ENCODE measurements at places on chromosomes 13 and 19.

GRCh38 chr13:63774133-63774532 lies 2358.5 kb upstream of the PCDH20 start:
- no peak for DNase-seq

GRCh38 chr19:19502808-19503602 lies 12.3 kb downstream of the TSSK6 start:
- no peak for DNase-seq

DNA sequence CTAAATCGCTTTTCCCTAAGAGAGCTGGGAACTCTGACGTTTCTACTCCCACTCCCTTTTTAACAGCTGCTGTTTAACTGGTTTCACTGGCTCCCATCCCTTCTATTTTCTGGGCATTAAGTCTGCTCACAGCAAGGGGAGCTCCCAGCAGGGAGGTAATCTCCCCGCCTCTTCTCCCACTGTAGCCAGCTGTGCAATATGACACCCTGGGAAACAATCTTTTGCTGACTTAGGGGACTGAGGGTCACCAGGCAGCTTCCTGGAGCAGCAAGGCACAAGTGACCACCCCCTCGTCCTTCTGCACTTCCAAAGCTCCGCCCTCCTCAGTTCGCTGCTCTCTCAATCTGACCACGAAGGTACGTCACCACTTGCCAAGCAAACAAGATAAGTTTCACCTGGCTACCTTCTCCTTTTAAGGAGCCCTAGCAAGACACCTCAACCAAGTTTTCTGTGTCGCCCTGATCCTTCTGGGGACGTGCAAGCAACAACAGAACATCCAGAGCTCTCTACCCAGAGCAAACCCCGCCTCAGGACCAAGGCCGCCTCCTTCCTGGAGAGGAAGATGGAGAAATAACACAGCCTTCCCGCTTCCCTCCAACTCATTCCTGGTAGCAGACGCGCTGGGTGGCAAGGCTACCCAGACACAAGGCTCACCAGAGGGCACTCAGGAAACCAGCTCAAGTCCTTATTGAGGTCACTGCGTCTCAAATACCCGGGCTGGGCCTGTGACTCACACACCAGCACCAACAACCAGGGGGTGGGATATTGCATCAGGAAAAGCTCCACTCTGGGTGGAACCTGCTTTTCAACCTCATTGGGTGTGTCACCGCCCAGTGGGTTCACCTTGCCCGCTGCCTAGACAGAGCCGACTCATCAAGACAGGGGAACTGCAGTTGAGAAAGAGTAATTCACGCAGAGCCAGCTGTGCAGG lies 92.4 kb downstream of the STK24 start:
- peak; percentile 86 for DNase-seq

DNA sequence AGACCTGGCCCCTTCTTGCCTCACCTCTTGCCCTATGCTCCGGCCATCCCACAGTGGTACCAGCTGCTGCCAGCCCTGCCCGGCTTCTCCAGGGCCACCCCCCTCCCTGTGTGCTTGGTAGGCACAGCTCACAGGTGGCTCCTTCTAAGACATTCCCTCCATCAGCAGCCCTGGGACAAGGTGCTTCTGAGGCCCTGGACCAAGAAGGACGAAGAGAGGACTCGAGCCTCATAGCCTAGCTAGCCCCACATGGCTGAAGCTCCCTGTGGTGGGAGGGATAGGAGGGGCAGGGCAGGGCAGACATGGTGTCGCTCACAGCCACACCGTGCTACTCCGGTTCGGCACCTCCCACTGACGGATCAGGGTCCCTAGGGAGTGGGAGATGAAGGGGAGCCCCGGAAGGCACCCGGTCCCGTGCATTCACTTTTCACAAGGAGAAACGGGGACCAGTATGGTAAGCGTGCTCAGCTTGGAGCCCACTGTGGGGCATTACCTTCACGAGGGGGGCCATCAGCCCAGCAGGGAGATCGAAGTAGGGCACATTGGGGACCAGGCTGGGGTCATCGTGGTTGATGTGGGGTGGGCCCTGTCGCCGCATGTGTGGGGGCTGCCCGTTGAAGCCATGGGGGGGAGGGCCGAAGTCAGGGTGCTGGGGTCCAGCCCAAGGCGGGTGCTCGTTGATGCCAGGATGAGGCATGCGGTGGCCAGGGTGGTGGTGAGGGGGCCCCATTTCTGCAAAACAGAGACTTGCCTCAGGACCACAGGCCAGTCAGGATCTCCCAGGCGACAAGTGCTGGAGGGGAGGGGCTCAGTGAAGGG lies 19.5 kb downstream of the CHERP start:
- no peak for DNase-seq

- no peak for DNase-seq
Measured at GRCh38 chr19:53969366-53969765, 6.6 kb downstream of the CACNG8 start.

DNA sequence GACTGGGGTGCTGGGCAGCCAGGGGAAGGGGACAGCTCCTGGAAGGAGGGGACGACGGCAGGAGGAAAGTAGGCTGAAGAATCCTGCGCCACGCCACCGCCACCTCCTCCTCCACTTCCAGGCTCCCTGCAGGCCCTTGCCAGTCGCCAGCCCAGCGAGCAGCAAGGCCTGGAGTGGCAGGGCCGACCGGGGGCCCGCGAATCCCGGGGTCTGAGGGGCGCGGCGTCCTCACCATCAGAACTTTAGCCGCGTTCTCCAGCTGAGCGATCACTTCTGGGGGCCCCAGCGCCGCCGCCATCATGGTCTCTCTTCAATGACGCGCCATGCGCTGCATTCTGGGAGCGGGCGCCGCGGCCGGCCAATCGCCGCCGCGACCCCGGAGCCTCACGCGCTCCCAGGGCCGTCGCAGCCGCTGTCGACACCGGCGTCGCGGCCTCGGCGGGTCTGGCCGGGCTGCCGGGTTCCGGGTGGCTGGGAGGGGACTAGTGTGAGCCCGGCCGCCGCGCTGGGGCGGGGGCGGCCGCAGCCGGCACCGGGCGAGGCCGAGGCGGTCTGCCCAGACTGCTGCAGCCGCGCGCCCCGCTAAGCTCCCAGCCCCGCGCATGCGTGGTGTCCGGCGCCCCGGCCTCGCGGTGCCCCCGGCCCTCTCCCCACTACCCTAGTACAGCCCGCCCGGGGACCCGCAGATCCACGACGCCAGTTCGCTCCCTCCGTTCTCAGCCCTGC lies at the start of gene XPO4:
TSS of gene XPO4 (minus strand) at position 309 of the 726 bp plus-strand sequence. CDS start at position 301, 8 bp downstream.
- DNase-seq, result peak; percentile 43

DNA sequence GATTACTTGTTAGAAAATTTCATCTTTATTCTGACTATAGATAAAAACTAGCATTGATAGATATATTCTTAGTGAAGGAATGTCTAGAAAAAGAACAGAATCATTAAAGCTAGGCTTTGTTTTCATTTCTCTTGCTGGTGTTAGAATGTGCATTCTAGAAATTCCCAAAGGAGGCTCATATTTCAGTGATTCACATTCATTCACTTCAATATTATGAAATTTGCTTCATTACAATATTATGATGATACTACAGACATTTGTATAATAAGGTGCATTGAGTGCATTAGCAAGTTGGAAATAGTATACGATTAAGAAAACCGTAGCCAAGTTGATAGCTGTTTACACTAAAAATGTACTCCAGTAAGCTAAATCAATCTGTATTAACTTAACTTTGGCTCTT lies 70.7 kb upstream of the MYCBP2 start:
- DNase-seq, result no peak

DNA sequence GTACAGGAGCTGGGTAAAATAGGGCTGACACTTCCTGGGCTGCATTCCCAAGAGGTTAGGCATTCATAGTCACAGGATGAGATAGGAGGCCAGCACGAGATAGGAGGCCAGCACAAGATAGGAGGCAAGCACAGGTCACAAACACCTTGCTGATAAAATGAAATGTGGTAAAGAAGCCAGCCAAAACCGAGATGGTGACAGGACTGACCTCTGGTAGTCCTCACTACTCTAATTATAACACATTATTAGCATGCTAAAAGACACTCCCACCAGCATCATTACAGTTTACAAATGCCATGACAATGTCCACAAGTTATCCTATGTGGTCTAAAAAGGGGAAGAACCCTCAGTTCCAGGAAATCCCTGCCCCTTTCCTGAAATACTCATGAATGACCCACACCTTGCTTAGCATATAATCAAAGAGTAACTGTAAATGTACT lies 20.9 kb upstream of the IGSF23 start:
- no peak for DNase-seq

DNA sequence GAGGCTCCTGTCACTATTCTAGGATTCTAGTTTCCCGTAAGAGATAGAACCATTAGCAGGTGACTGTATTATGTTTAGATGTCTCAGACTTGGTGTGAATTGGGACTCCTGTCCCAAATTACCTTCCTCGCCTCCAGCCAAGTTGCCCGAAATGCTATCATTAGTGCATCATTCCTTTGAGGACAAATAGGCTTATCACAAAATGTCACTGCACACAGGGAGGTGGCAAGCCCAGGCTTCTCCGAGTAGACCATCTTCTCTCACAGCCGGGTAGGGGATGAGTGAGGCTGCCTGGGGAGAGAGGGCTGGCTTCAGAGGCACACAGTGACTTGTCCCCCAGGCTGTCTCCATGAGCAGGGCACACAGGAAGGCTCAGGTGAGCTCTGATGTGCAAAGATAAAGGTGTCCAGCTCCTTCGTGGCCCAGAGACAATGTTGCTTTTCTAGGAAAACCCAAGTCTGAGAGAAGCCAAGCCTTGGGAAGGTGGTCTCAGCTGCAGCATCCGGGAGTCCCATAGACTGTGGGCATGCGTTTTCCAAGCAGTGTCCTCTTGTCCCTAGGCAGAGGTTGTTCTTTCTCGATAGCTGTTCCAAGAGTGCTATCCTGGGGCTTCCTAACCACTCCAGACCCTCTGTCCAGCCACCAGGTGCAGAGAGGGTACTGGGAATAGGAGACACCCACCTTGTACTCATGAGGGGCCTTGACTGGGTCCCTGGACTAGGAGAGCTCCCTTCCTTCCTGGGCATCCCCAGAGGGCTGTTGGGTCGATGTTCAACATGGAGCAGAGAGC lies 163.1 kb upstream of the TSHZ3 start:
- no peak for DNase-seq

DNA sequence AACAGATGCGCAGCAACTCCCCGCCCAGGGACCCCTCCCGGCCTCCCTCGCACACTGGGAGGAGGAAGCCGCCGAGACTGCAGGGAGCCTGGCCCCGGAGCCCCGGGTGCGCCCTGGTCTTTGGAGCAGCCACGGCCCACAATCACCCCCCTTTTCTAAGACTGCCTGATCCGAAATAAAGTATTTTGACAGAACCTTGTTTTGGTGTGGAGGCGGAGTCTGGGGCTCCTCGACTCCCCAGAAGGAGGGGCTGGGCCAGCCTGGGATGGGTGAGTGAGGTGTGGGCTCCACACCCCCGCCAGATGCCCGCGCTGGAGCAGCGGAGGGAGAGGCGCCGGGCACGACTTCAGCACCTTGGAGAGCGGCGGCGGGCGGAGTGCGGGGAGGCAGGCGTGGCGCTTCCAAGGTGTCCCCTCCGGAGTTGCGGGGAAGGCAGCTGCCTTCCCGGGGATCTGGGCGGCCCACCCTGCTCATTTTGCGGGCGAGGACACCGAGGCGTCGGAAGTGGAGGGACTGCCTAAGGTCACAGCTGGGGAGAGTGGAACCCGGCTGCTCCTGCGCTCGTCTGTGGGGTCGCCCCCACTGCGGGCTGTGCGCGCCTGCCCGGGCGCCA lies 9.4 kb downstream of the SIRT6 start:
- DNase-seq, result no peak

GRCh38 chr13:30169442-30169841 lies 137.9 kb downstream of the KATNAL1 start:
- DNase-seq, result no peak

GRCh38 chr13:36454987-36455386 lies 22.7 kb downstream of the CCNA1 start:
- no peak for DNase-seq

DNA sequence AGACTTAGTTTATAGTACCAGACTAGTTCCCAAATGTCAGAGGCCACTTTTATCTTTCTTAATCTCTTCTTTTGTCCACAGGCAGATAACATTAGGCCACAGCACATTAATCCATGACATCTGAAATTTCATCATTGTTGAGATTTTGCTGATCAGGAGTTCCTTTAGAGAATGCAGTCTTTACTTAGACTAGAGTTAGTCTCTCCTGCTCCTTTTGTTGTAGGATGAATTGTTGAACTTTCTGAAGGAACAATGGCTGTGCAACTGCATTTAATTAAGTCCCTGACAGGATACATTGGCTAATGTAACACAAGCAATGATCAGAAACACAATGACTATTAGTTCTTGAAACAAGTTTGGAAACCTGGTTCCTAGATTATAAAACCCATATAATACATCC lies 266.3 kb downstream of the PCDH20 start:
- DNase-seq, result no peak

- no peak for DNase-seq
Measured at GRCh38 chr13:75836441-75836840, 200.3 kb downstream of the LMO7 start.

GRCh38 chr19:5099701-5100221 lies 130.8 kb downstream of the KDM4B start:
- no peak for DNase-seq

DNA sequence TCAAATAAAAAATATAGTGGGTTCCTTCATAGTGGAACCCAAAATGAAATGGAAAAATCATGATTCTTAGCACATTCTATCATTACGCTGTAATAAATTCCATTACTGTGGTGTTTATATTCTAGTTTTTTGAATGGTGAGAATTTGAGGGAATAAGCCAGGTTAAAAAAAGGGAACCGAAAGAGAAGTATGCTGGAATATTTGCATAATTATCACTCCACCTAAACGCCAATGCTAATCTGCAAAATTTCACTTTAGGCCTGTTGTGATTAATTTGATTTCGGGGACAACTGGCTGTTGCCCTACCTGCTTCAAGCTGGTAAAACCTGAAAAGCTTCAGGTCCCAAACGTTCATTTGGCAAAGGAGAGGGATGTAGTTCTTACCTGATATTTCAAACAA lies 32.1 kb upstream of the SCEL start:
- DNase-seq, result no peak

GRCh38 chr13:35888981-35889380 lies 242.2 kb downstream of the DCLK1 start:
- DNase-seq, result no peak

DNA sequence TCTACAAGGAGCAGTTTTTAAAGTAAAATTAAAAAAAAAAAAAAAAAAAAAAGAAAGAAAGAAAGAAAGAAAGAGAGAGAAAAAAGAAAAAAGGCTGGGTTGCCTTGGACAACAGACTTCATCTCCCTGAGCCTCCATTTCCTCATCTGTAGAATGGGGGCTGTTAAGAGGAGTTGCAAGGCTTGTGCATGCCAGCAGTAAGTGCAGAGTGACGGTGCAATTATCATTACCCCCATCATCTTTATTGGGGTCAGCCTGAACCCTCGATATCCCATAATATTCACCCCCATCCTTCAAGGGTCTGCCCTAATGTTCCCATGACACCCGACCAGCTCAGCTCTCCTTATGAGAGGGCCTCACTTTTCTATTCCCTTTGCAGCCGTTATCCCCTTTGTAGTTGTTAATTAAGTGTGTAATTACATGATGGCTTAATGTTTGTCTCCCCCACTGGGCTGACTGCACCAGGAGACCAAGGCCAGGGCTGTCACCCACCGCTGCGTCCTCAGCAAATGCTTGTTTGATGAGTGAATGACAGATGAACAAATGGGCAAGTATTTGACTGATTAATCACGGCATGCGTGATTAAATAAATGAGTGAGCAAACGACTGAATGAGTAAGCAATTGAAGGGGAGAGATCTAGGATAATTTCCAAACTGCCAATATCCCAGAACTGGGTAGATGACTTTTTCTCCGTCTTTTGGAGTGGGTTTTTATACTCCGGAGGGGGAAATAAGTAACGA lies 10.1 kb downstream of the FOSB start:
- DNase-seq, result no peak

GRCh38 chr13:36857253-36857652 lies 38.2 kb downstream of the RFXAP start:
- DNase-seq, result no peak
